ENCODE measurements at places on chromosomes 2 and 18.

DNA sequence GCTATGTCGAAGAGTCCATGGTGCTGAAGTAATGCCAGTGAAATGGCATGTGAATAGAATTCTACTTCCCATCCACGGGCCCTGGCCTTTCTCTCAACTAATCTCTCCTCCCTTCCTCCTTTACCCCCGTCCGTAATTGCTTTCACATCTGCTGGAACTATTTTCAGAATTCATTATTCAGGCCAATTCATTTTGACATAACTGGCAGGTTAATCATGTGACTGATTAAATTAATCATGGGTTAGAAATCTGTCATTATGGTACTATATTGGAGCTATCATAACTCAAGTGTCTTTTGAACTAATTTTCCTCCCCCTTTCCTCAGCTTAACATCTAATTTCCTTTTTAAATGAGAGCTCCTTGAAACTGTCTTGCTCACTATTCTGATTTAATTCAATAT, 66.9 kb downstream of the ZDBF2 start:
- no peak for DNase-seq

GRCh38 chr18:80231616-80232015, 15.7 kb downstream of the PARD6G start:
- DNase-seq: no peak

DNA sequence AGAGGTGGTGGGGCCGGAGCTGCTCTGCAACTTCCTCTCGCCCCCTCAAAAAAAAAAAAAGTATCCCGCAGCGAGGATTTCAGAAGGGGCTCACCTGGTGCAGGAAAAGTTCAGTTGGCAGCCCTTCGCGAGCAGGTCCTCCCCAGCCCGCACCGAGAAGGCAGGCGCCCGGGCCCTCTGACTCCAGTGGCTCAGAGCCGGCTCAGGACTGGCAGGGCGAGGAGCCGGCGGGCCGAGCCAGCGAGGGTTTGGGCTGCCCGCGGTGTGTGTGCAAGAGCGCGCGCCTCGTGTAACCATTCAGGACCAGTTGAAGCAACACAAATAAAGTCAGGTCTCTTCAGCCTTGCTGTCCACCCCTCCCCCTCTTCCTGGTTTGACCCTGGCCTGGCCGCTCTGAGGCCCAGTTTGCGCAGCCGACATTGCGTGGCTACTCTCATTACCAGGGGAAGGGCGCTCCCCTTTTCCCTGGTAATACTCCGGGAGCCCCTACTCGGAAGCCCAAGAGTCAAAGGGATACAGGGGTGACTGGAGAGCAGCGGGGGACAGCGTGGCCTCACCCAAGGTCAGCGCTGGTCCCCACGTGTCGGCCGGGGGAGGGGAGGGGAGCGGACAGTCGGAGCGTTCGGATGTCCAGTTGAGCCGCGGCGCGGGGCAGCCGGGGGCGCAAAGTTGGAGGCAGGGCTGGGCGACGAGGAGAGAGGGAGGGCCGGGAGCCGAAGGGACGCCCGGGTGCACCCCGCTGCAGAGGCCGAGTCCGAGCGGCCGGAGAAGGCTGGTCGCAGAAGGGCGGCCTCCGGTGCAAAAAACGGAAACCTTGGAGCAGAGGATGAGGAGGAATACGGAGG, 12.3 kb downstream of the EN1 start:
- DNase-seq: no peak

DNA sequence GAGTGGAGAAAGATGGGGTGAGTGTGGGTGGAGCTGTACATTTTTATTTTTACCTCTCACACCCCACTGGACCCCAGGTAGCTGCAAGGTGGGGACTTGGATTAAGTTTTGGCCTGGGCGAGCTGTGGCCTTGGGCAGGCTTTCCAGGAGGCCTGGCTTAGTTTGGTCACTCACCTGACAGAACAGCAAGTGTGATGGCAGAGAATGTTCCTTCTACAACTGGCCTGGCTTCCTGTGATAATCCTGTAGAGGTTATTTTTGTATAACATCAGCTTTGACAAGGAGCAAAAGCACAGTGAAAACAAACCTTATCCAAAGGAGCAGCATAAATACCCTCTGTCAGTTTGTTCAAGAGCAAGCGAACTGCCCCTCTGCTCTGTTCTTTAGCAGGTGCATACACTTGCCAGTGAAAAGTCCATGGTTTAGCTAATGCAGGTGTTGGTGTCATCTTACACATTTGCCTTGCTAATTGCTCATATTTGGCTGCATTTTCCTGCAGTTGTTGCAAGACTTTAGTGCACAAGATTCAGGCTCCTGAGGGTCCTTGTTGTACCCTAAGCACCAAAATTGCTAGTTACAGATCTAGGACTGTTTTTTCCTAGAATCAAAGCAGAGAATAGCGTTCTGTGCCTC, 6.3 kb downstream of the THNSL2 start:
- no peak for DNase-seq

GRCh38 chr18:54991981-54992380, 32.7 kb upstream of the CCDC68 start:
- DNase-seq: no peak

DNA sequence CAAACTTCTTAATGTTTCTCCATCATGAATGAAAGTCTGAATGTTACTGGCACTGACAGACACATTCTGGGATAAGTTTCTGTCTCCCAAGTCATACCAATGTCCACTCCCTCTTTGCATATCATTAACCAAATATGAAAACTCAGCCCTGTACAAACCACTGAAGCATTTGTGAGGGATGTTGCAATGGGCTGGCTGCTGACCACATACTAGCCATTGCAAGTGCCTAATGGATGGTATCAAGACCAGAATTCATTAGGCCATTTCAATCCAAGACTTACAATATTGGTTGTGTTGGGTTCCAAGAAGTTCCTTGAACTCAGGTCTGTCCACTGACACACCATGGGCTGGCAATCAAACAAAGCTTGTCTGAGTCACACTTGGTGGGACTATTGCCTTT, 73.8 kb downstream of the CBLN2 start:
- no peak for DNase-seq

GRCh38 chr2:203112342-203112741, 97.7 kb downstream of the NBEAL1 start:
- no peak for DNase-seq

DNA sequence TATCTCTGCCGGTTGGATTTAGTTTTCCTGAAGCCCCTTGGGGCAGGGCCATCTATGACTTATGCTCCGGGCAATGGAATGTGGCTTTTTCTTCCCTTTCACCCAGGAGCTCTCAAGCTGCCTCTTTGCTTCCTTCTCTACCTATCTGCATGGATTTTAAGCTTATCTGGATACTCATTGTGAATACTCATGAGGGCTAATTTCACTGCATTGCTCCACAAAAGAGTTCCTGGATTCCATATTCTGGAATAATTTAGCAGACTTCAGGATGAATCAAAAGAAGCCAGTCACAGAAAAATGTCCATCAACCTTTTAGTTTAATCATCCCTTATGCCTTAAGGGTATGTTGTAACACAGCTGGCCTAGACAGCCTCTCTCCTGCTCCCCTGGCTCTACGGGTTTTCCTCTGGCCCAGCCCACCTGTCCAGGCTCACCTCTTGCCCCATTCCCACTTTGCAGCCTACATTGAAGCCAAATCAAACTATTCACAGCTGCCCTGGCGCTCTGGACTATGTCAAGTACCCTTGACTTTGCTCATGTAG, 122.8 kb upstream of the RMDN2 start:
- no peak for DNase-seq

DNA sequence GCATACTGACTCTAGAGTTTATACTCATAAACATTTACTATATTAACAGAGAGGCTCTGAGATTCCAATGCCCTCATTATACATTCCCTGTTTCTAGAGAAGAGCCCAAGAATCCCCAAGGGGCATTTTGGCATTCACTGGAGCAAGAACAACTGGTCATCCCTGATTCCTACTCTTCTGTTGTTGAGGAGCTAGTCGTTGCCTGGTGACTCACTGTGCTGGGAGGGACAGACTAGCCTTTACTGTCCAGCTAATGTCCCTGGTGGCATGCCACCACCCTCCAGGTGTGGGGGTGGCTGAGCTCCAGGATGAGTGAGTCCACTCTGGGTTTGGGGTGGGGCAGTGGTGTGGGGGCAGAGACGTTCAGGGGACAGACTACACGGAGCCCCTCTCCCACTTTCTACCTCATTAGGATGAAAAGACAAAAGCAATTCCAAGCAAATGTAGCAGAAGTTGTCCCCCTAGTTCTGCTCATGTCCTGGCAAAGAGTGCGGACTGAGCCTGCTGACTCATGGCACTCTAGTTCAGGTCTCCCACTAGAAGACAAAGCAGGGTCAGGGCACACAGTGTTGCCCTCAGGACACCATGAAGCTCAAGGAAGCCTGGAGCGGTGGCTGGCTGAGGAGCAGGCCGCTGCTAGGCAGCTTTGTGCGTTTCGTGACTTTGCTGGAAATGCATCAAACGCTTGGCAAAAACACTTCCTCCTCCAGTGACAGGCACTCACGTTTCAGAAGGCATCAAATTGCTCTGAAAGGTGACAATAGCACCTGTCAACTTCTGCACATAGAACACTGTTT, 49.4 kb downstream of the RHOB start:
- DNase-seq: no peak

- DNase-seq: no peak
Observed at GRCh38 chr2:156396126-156396525, 40.1 kb upstream of the GPD2 start.

DNA sequence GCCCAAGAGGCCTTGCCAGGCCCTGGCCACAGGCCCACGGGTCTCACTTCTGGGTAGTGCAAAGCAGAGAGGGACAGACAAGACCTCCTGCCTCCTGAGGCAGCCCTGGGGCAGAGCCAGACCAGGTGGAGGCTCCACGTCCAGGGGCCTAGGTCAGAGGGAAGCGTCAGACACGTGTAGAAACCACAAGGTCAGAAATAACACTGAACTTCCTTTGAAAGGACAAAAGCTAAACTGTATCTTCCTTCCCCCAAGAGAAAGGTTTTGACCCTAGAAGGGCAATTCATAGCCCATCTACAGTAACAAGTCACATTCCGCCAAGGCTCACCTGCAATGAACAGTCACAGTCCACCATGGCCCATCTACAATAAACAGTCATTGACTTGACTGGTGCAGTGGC, 17.9 kb downstream of the SDC1 start:
- no peak for DNase-seq

GRCh38 chr2:85394976-85395375, 15.2 kb downstream of the CAPG start:
- DNase-seq: no peak

DNA sequence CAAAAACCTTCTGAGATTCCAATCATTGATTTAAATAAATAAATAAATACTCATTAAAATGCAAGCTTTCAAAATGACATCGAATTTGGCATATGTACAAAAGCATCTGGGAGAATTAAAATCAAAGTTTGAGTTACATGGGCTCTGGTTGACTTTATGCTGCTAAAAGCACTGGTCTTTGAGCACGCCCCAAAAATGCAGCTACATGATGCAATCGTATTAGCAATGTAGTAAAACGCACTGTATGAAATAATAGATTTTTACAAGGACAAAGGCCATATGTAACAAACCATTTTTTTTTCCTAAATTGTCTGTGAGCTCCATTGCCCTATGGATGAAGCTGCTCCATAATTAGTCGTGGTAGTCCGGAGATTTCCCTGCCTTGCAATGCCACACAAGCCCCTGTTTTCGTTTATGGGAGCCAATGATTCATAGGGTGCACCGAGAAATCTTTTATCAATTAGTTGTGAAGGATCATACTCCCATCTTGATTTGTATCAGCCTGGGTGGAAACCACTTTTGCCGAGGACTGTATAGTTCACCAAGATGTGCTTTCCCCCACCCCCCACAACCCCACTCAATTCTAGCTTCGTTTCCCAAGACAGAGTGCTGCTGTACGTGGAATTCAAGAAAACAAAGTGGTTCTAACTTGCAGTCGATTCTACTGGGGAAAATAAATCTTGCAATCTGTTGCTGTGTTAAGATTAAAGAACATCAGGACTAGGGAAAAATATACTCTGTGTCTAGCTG, 268.4 kb downstream of the IRS1 start:
- DNase-seq: no peak

GRCh38 chr2:105072039-105072438, 34.2 kb downstream of the MRPS9 start:
- DNase-seq: no peak

GRCh38 chr2:96536445-96537065, at the start of gene ARID5A:
Gene ARID5A, plus strand, starts transcription at chr2:96536752. Its CDS starts 75 bp downstream, at chr2:96536827.
- DNase-seq: peak; percentile 90

- DNase-seq: no peak
Observed at GRCh38 chr2:8544171-8544785, 137.6 kb upstream of the ID2 start.

DNA sequence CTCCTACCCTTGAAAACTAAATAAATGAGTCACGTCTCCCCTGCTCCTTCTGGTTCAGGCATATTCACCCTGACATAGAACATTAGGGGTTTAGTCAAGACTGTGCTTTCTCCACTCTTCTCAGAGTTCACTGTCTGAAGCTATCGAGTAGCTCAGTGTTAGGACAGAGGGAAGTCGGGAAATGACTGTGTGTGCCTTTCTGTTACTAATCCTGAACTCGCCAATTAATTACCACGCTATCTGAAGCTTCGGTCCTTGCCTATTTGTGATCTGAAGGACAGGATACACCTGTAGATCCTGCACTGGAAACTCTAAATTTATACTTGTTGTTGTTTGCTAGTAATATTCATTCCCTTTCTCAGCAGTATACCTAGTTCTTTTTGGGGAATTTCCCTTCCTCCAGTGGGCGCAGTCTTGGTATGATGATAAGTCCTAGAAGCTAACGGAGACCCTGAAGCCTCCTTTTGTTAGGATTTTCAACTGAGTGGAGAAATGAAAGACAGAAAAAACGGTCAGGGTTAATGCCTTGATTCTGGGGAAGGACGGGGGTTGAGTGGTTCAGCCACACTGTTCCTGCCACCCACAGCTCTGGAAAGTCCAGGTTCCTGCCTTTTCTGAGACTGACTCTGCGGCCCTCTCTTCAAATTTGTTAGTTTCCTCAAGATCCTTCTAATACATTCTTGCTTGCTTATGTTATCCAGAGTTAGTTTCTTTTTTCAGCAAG, 218.0 kb downstream of the DLGAP1 start:
- DNase-seq: no peak

DNA sequence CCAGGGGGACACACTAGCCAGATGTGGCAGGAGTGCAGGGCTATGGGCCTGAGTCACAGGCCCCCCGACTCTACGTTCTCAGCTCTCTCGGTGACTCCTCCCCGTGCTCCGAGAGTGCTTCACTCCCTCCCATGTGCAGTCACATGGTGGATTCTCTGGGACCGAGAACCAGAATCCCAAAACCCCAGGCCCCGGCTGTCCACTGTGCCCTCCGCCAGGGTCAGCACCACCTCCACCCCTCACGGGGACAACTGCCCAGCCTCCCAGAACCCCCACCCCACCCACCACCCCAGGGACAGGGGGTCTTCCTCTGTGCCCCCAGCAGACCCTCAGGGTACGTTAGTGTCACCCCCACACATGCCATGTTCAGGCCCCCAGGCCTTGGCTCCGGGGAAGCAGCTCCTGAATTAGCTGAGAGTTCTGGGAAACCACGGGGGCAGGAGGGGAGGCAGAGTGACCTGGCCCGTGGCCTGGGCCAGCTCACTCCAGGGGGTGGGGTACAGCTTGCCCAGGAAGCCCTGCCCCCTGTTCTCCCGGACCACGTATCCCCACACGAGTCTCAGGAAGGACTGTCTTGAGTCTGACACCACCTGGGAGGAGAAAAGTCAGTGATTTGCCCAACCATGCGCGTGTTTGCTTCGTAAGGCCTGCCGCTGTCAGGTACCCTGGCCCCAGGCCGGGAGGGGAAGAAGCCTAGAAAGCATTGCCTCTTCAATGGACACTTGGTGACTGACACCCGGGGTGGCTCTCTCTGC, 4.4 kb downstream of the RAMP1 start:
- DNase-seq: no peak

GRCh38 chr2:155830351-155830750, 502.2 kb downstream of the NR4A2 start:
- no peak for DNase-seq

Measured in BE2C (cell line).